ENCODE measurements at places on chromosomes 12 and 14. TPM values are rescaled to one million over a fixed set of nuclear protein-coding genes. Genes with fewer than 3 reads are reported as not detected.

Gene LUM
- total RNA-seq, result 180 TPM

Gene FBXW8
- total RNA-seq, result 6.5 TPM

Gene CRADD
- total RNA-seq, result 33.9 TPM

Gene FLVCR2
- 1.8 TPM for total RNA-seq

Gene ZNF84
- total RNA-seq, result 18.3 TPM

Gene RPGRIP1
- 0.38 TPM for total RNA-seq

Gene TSHR
- total RNA-seq, result not detected

Gene OR4E2
- not detected for total RNA-seq

Gene PIWIL1
- total RNA-seq, result not detected

Gene SNRPF
- 15.8 TPM for total RNA-seq

GRCh38 chr12:15526033-15526432 is 203.7 kb downstream of the PTPRO start:
- DNase-seq, result no peak

GRCh38 chr14:40525314-40525713 is 1081.4 kb upstream of the LRFN5 start:
- no peak for DNase-seq

DNA sequence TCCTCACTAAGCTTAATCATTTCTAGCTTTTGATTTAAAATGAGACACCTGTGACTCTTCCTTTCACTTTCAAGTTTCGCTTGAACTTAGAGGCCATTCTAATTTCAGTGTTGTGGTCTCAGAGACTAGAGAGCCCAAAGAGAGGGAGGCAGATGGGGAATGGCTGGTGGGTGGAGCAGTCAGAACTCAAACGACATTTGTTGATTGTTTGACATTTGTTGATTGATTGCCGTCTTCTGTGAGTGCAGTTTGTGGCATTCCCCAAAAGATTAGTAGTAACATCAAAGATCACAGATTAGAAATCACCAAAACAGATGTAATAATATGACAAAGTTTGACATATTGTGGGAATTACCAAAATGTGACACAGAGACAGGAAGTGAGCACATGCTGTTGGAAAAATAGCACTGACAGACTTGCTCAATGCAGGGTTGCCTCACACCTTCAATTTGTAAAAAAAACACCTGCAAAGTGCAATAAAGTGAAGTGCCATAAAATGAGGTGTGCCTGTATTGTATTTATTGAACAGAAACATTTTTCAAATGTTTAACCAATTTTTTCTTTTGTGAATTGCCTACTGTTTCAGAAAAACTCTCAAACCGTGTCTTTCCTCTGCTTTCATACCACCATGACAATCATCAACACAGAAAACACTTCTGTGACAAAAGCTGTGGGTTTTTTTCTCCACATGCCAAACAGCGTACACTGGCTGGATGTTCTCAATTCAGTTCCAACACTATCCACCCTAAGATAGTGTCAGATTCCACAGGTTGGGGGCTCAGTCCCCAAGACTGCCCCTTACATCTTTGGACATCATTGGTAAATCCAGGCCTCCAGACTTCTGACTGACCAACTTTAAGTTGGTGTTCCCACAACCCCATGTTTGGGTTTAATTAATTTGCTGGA is 376.3 kb upstream of the RGS6 start:
- DNase-seq, result no peak

DNA sequence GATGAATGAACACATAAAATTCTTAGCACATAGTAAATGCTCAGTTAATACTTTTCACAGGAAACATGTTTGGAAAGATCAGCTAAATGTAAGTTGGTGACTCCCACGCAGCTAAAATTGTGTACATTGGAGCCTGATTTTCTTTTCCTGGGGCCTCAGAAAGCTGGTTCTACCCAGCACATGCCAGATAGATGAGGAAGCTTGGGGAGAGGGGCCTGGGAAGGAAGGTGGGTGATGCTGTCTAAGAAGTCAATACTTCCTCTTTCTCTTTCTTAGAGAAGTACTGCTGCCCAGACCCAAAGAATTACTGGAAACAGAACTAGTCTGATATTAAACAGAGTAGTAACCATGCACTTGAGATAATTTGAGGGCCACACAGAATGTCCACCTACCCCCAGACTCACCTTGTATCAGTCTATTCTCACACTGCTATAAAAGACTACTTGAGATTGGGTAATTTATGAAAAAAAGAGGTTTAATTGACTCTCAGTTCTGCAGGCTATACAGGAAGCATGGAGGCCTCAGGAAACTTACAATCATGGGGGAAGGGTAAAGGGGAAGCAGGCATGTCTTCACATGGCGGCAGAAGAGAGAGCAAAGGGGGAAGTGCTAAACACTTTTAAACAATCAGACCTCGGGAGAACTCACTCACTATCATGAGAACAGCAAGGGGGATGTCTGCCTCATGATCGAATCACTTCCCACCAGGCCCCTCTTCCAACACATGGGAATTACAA is 123.3 kb upstream of the MED13L start:
- DNase-seq, result no peak

- peak; percentile 14 for DNase-seq
Observed at GRCh38 chr12:123064885-123065619, 84.6 kb downstream of the ARL6IP4 start.

DNA sequence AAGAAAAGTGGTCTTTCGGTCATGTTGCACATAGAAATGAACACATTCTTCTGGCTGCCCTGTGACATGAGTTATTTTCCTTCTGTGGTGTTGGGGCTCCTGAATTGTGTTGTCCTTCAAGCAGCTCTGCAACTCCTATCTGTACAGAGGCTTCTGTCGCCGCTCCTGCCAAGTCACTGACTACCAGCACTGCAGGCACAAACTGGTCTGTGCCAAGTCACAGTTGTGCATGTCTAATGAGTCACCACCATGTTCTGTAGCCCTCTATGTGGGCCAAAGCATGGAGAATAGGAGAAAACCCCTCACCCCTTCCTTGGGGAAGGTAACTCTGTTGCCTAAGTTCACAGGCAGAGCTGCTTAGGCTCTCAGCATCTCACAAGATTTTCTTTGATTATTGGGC is 283.3 kb downstream of the RPL10L start:
- no peak for DNase-seq

- no peak for DNase-seq
Observed at GRCh38 chr14:104844306-104845032, 20.6 kb upstream of the CEP170B start.

GRCh38 chr14:71472356-71473340 is 459.6 kb upstream of the RGS6 start:
- no peak for DNase-seq

DNA sequence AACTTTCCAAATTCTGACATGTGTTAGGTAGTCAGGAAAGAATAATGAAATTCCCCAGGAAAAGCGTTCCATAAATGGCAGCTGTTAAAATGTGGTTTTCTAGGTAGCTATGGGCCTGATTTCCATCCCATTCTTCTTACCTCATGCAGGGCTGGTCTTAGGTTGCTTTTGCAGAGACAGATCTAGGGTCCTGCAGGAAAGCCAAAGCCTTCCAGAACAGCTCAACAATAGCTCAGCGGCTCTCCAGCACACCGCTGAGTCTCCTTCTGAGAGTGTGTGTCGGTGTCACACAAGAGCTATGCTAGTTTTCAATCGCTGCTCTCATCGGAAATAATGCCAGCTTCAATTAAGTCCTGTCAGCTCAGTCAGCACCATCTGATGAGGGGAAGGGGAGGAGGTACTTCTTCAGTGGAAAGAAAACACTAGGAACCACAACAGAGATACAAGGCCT is 106.7 kb downstream of the TMEM30B start:
- DNase-seq, result no peak

GRCh38 chr12:39319180-39319579 is 123.7 kb downstream of the KIF21A start:
- no peak for DNase-seq

DNA sequence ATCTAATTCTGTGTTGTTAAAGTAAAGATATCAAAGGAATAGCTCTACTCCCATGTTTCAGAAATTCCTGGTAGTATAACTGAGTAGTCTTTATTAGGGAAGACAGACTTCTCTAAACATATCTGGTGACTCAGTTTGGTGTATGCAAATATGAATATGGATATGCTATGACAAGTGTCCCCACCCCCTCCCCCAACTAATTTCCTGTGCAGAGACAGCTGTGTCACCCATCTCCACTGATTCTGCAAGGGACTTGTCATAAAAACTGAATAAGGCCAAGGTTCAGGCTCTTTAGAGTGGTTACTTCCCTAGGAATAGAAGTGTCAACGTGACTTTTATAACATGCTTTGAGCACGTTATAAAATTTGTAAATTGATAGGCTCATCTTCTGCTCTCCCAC is 429.1 kb downstream of the DAD1 start:
- no peak for DNase-seq

GRCh38 chr12:51323317-51323960 is 535 bp downstream of the BIN2 start:
- no peak for DNase-seq

DNA sequence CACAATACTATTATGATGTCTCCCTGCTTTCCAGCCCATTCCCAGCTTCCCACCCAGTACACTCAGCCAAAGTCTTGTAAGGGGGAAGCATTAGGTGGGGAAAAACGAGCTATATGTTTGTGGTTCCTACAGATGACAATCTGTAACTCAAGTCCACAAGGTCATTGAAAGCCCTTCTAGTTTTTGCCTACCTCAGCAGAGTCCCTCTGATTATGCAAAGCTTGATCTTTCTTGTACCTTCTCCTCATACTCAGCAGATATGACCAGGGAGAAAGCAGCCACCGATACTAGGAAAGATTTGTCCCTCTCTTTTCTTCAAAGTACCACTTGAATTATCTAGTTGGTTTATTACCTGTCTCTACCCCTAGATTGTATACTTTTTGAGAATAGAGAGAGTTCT is 10.6 kb downstream of the CMAS start:
- DNase-seq, result no peak

DNA sequence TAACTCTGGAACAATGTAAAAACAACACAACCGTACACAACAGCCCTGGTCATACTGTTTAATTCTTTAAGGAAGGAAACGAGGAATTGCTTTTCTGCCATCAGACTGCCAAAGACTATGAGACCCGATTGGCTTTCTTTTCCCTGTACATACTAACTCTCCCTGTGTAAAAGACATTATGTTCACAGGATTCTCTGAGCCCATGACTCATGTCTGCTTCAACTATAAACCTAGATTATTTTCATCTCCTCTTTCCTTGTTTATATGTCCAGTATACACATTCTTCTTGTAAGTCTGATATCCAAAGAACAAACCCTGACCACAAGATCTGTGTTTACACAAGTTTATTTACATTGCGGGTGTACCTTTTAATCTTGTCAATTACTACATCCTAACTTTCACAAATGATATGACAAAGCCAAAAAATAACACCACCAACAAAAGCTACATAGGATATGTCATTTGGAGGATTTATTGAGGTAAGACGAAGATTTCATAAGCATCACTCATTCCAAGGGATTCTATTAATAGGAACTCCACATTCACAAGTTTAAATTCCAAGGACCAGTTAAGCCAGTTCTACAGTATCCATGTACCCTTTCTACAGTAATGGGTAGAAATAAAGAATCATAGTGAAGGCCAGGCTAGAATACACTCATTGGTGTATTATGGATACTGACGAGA is 67.3 kb downstream of the STXBP6 start:
- DNase-seq, result no peak

DNA sequence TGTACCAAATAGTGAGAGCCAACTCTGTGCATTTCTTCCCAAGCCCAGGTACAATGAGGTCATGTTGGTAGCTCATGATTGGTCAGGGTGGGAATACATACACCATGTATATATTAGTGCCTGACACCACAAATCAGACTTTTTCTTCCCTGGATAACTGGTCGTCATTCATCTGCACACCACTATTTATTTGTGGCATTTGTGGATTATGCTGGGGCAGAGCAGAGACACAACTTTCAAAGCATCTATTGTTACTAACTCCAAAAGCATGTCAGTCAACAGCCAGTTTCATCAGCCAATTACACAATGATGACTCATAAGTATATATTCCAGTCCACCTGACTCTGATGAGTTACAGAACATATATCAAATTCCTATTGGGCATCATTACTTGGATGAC is 181.7 kb downstream of the ADAMTS20 start:
- no peak for DNase-seq

DNA sequence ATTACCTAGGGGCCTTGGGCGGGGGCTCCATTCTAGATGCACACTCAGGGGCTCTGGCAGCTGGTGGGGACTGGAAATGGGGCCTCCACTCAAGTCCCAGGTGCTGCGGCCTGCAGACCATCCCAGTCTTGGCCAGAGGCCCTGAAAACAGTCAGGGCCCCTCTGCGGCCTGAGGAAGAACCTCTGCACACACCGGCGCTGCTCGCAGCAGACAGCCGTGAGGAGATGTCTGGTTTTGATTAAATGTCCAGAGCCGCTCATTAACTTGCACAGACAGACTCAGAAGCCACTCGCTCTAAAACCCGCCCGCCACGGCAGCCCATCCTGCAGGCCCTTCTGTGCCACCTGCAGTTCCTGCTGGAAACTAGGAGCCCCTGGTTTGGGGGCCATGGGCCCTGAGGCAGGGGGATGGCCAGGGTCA is 36.4 kb upstream of the NCOR2 start:
- DNase-seq, result no peak

GRCh38 chr14:103122947-103123633 is at the start of gene TNFAIP2:
Gene TNFAIP2, plus strand, starts transcription at chr14:103123461. Its CDS starts 2,997 bp downstream, at chr14:103126458.
- peak; percentile 79 for DNase-seq

- DNase-seq, result no peak
Observed at GRCh38 chr12:13101821-13102375, 1.6 kb downstream of the GSG1 start.

- DNase-seq, result no peak
Observed at GRCh38 chr12:6936636-6937480, 6.8 kb upstream of the RNU7-1 start.

- DNase-seq, result no peak
Observed at GRCh38 chr14:67581643-67582042, 18.4 kb downstream of the PIGH start.

DNA sequence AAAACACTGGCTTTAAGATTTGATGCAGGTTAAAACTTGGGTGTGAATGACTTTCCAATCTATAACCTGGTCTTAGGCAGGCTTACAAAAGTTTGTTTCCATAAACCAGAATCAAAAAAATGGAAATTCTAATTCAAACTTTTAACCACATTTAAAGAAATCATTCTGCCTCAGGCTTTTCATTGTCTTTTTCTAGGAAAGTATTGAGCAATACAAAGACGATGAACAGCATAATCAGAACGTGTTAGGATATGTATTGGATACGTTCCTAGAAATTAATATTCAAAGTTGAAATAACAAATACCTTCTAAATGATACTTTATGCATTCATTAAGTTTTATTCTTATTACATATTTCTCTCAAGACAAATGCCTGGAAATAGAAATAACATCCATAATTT is 172.9 kb downstream of the CEP128 start:
- DNase-seq, result no peak
